ENCODE measurements at places on chromosomes 2 and 18. TPM values are rescaled to one million over a fixed set of nuclear protein-coding genes. Genes with fewer than 3 reads are reported as not detected.

- DNase-seq, result no peak
- H3K4me3 ChIP-seq, result no peak overlapping the region
- no peak overlapping the region for H3K27ac ChIP-seq
- H3K36me3 ChIP-seq, result no peaks in the 10 kb centered on the region
- H3K4me1 ChIP-seq, result no peaks in the 10 kb centered on the region
These were observed 173.7 kb upstream of the HNRNPA3 start for GRCh38 chr2:177038787-177039484.

DNA sequence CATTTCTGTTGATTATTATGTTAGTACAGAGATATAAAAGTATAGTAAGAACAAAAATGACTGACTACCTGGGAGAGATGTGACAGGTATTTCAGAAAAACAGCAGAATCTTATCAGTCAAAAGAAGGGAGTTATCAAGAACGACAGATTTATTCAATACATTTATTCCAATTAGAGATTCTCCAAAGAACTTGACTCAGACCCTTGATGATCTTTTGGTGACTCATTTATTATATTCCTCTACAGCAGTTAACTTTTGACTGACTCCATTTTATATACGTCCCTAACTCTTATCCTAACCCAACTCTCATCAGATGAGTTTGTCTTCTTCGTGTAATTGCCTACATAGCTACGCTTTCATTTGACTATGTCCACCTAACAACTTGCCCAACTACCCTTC, 91.1 kb downstream of the C2orf74 start:
- no peak overlapping the region for H3K4me3 ChIP-seq
- peaks cover 10% of the 10 kb centered on the region for H3K36me3 ChIP-seq
- no peak for DNase-seq
- no peak overlapping the region for H3K27ac ChIP-seq

GRCh38 chr2:74440378-74441169, 1.2 kb downstream of the RTKN start:
- peaks cover 35% of the 10 kb centered on the region for H3K4me1 ChIP-seq
- H3K36me3 ChIP-seq, result no peaks in the 10 kb centered on the region
- H3K4me3 ChIP-seq, result peak overlapping the region; percentile 59
- peak overlapping the region; percentile 87 for H3K27ac ChIP-seq

GRCh38 chr2:231323316-231323715, 72.2 kb upstream of the B3GNT7 start:
- H3K4me1 ChIP-seq, result peaks cover 15% of the 10 kb centered on the region
- no peak for DNase-seq
- no peak overlapping the region for H3K27ac ChIP-seq
- no peaks in the 10 kb centered on the region for H3K27me3 ChIP-seq
- H3K4me3 ChIP-seq, result no peak overlapping the region

Gene CRYGD
- not detected for total RNA-seq

- no peaks in the 10 kb centered on the region for H3K4me1 ChIP-seq
- no peaks in the 10 kb centered on the region for H3K36me3 ChIP-seq
- no peak for DNase-seq
- no peaks in the 10 kb centered on the region for H3K27me3 ChIP-seq
These were observed 142.2 kb downstream of the BCL11A start for GRCh38 chr2:60411295-60411694.

DNA sequence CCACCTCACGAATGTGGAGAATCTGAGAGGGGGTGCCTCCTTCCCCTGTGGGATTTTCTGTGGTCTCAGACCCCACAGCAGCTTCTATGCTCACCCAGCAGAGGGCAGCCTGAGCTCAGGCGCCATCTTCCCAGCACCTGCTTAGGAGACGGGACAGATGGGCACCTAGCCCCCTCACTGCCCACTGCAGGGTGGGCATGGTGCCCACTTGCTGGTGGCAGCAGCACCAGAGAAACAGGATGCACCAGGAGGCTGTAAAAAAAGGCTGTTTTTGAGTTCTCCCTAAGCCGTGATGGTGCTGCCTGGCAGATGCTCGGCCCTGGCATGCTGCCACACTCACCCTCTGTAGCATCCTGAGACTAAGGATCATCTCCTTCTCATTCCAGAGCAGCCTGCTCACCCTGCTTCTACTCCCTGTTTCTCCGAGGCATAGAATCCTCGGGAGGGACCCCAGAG, 19.1 kb upstream of the SLC20A1 start:
- peaks cover 8% of the 10 kb centered on the region for H3K4me1 ChIP-seq
- H3K36me3 ChIP-seq, result no peaks in the 10 kb centered on the region
- peak; percentile 73 for DNase-seq
- peak overlapping the region; percentile 25 for H3K4me3 ChIP-seq

DNA sequence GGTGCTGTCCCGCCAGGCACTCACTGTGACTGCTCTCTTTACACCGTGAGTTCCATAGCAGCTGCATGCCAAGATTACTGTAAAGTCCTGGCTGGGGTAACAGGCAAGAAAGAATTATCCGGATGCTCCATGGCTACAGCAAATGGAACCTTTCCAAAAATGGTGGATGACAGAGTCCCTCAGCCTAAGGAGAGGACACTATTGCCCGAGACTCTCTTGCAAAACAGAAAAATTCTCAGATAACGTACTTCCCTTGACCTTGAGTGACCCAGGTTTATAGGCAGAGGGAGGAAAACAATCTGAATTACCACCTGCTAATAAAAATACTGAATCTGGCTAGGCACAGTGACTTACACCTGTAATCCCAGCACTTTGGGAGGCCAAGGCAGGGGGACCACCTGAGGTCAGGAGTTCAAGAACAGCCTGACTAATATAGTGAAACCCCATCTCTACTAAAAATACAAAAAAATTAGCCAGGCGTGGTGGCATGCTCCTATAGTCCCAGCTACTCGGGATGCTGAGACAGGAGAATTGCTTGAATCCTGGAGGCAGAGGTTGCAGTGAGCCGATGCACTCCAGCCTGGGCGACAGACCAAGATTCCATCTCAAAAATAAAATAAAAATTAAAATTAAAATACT, 4.5 kb downstream of the CYS1 start:
- H3K36me3 ChIP-seq, result no peaks in the 10 kb centered on the region
- peaks cover 38% of the 10 kb centered on the region for H3K4me1 ChIP-seq
- peaks cover 2% of the 10 kb centered on the region for H3K27me3 ChIP-seq
- no peak overlapping the region for H3K27ac ChIP-seq
- H3K4me3 ChIP-seq, result no peak overlapping the region

DNA sequence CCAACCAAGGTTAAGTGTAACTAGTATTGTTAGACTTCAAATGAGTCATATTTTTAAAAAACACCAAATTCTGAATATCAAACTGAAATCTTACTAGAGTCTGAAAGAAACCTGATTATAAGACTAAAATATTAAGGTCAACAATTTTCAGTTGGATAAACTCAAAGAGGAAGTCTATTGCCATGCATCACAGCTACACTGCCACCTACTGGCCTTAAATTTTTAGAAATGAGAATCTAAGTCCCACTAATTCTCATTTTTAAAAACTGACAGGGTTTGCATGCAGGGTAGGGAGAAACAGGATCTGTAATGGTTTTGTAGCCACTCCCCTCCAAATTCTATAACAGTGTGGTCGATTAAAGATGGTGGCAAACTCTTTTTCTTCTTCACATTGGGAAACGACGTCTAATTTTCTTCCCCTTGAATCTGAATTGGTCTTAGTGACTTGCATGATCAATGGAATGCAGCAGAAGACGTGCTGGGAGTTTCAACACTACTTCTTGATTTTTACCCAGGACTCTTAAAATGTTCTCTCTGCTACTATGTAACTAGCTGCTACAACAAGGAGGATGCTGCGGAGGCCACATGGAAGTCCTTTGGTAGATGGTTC, 176.1 kb upstream of the SESTD1 start:
- no peak overlapping the region for H3K4me3 ChIP-seq
- H3K27me3 ChIP-seq, result no peaks in the 10 kb centered on the region
- DNase-seq, result no peak

Measured in sigmoid colon (tissue), 7 donors.